ENCODE measurements at places on chromosomes 16 and 17.

- peak; percentile 42 for DNase-seq
These were observed 12.3 kb downstream of the LRRC3C start for GRCh38 chr17:39939588-39940419.

DNA sequence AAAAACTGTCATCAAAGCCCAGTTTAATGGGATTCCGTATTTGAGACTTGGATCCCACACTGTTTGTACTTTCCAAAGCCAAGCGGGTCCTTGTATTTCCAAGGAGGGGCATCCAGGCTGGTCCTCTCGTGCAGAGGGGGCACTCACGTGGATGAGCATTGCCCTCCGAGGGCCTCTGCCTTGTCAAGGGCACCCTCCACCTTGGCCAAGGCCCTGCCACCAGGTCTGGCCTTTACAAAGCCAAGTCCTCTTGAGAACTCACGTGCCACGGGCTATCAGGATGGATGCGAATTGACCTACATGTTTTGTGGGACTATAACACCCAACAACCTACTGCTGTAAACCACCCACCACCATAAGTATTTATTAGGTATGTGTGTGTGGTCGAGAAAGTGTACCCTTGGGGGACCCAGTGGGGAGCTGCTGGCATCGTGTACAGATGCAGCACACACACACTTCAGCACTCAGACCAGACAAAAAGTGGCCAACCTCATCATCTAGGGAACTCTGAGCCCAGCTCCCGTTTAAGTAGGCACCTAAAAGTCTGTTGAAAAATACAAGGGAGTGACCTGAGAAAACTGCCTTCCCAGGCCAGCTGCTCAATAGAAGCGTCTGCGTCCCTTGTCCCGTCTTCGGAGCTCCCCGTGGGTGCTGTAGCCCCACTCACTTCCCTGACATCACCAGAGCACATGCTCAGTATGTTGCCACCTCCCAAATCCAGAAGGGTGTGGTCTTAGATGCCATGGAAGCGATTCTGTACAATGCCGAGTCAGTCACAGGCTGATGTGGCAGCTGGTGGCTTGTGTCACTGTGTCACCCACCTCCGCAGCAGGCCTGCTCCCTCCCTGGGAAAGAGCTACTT, 12.9 kb downstream of the MAP1LC3B start:
- DNase-seq, result no peak

DNA sequence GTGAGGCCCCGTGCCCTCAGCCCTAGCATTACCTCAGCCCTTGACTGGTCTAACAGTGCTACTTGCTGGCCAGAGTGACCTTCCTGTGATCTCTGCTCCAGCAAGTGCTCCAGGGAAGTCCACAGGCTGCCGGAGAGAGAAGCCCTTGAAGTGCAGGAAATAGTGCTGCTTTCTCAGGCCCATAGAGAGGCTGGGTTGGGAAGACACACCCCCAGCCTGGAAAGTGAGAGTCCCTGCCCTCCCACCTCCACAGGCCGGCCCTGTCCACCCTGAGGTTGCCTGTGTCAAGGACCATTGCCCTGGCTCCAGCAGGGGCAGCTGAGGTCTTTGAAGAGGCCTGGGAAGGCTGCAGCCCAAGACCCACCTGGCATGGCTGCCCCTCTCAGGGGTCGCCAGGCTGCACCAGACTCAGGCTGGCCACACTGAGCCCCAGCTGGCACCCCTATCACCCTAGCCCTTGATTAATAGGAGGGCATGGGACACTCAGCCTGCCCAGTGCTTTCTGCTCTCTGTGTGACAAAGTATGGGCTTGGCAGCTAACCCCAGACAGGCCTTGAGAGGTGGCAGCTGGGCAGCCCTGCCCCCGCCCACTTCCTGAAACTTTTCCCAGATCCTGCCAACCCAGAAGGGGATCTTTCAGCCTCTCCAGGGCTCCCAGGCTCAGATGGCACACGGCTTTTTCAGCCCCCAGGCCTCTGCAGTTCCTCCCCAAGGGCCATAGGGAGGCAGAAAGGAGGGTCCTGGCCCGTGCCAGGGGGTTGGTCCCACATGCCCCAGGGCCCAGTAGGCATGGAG, 21.7 kb downstream of the ATP6V0D1 start:
- DNase-seq, result peak; percentile 79

- DNase-seq, result no peak
These were observed 19.4 kb downstream of the CIAPIN1 start for GRCh38 chr16:57427824-57428223.

DNA sequence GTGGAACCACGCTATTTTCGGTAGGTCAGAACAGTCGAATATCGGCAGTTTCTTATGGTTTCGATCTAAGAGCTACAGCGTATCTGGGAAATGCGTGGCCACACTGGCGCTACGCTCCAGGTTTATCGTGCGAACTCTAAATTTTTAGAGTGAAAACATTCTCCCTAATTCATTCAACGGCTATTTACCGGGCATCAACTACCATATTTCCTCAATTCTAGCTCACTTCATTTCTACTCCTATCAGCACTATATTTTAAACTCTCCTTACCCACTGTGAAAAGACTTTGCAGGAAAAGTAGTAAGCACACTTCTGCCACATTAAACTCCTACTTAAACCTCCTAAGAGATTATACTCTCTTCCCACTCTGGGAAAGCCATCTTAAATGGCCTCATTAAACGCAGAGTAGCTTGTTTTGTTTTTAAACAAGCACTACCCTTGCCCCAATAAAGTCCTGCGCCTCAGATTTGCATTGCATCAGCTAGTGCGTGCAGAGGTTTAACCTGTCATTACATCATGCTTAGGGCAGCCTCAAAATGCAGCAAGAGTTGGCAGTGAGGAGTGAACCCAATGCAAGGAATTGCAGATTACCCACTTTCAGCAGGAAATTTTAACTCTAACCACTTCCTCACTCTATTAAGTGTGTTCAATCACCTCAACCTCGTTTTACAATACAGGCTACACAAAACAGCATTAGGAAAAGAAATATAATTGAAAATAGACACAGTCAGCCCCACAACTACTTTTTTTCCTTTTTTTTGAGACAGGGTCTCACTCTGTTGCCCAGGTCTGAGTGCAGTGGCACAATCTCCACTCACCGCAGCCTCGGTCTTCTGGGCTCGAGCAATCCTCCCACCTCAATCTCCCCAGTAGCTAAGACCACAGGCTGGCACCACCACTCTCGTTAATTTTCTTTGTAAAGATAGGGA, 18.8 kb downstream of the SIAH1 start:
- DNase-seq, result no peak

DNA sequence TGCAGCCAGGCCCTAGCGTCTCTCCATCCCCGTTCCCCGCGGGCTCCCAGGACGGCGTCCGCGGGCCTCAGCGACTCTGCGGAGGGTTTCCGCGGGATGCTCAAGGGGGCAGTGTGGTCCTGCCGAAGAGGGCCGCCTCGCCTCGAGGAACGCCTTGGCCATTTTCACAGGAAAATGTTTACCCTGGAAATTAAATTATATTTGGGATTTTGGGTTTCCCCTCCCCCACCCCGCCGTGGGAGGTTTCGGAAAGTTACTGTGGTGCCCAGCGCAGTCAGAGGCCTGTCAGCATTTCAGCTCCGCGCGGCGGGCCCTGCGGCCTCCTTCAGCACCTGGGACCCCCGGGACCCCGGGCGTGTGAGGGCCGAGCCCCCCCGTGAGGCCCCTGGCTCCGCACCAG, 94.5 kb downstream of the PCTP start:
- DNase-seq, result peak; percentile 68

- DNase-seq, result no peak
These were observed 7.2 kb downstream of the GAS2L2 start for GRCh38 chr17:35745749-35746320.
